ENCODE measurements at places on chromosomes 12 and 14.

DNA sequence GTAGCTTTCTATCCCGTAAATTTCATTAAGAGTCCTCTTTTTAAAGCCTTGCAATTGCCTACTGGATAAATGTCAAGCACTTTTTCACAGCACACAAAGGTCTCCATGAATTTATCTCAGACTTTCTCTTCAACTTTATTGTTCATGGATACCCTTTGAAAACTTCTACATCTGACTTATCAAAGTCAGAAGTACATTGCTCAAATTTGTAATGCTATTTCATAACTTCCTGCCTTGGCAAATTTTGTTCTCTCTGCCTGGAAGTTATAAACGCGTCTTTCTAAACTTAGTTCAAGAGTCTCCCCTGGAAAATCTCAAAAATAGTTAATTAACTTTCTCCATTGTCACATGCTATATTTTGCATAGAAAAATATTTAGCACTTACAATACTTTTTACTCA lies 55.9 kb upstream of the RERGL start:
- H3K27ac ChIP-seq = peak overlapping the region; percentile 76
- H3K4me1 ChIP-seq = peaks cover 23% of the 10 kb centered on the region
- DNase-seq = peak; percentile 64
- no peaks in the 10 kb centered on the region for H3K36me3 ChIP-seq
- no peaks in the 10 kb centered on the region for H3K27me3 ChIP-seq
- H3K4me3 ChIP-seq = no peak overlapping the region

DNA sequence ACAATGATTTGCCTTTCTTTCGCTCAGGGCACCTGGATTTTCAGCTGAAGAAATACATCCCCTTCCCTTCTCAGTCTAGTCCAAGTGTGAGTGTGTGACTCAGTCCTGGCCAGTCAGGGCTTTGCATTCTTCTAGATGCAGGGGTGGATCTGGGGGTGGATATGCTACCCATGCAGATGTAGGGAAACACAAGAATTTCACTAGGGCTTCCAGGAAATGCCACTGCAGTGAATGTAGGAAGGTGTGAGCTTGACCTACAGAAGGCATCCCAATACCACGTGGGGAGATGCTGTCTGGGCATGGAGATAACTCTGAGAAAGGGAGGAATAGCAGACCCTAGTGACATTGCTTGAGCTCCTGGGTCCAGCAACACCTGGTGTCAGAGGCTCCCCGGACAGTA lies 404.2 kb downstream of the GLT1D1 start:
- H3K36me3 ChIP-seq = no peaks in the 10 kb centered on the region
- no peaks in the 10 kb centered on the region for H3K27me3 ChIP-seq
- no peak for DNase-seq
- no peak overlapping the region for H3K4me3 ChIP-seq

DNA sequence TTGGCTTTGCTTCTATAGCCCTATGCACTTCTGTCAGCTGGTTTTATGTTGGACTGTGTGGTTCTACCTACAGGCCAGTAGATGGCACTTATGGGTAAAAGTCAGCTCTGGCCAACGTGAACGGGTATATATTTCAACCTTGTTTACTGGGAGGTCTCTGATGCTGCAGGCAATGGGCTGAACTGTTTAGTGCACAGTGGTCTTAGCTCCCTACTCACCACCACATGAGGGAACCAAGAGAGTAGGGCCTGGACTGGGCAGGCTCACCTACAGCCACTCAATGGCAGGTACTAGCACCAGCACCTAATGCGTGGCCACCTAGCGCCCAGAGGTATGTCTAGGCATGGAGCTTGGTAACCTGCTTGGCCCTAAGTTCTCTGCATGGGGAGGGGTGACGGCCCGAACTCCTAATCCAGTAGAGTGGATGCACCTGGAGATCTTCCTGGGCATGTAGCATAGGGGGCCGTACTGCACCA lies 481.8 kb downstream of the TMEM117 start:
- H3K27me3 ChIP-seq = no peaks in the 10 kb centered on the region
- no peaks in the 10 kb centered on the region for H3K36me3 ChIP-seq
- no peak overlapping the region for H3K27ac ChIP-seq
- no peaks in the 10 kb centered on the region for H3K4me1 ChIP-seq
- H3K4me3 ChIP-seq = no peak overlapping the region

- no peaks in the 10 kb centered on the region for H3K27me3 ChIP-seq
- peaks cover 43% of the 10 kb centered on the region for H3K4me1 ChIP-seq
- H3K4me3 ChIP-seq = no peak overlapping the region
- H3K27ac ChIP-seq = peak overlapping the region; percentile 70
- DNase-seq = peak; percentile 36
These were observed 58.9 kb downstream of the NCOR2 start for GRCh38 chr12:124508381-124509079.

Measured in CD14-positive monocyte (primary cell).